ENCODE measurements at places on chromosomes 3 and 15. TPM values are rescaled to one million over a fixed set of nuclear protein-coding genes. Genes with fewer than 3 reads are reported as not detected.

The CCK gene
- not detected for total RNA-seq

The STRIT1 gene
- total RNA-seq = not detected

The EFL1 gene
- total RNA-seq = 27.7 TPM

The C2CD4B gene
- total RNA-seq = 1.5 TPM

The CPLX3 gene
- total RNA-seq = not detected

The AGBL1 gene
- total RNA-seq = 0.10 TPM

The ZKSCAN7 gene
- 1.3 TPM for total RNA-seq

The FOXL2NB gene
- total RNA-seq = not detected

The DYNLT2B gene
- 15.8 TPM for total RNA-seq

The TMEM108 gene
- total RNA-seq = not detected

The GRK7 gene
- total RNA-seq = not detected

The SPTSSB gene
- total RNA-seq = not detected

The TMCO5A gene
- total RNA-seq = not detected

The ALG1L2 gene
- total RNA-seq = not detected
